ENCODE measurements at places on chromosomes 4 and X. TPM values are rescaled to one million over a fixed set of nuclear protein-coding genes. Genes with fewer than 3 reads are reported as not detected.

- H3K36me3 ChIP-seq, result no peaks in the 10 kb centered on the region
- H3K27ac ChIP-seq, result no peak overlapping the region
- H3K4me1 ChIP-seq, result no peaks in the 10 kb centered on the region
- no peaks in the 10 kb centered on the region for H3K27me3 ChIP-seq
- no peak for DNase-seq
These were observed 33.1 kb downstream of the STPG2 start for GRCh38 chr4:98110214-98110613.

DNA sequence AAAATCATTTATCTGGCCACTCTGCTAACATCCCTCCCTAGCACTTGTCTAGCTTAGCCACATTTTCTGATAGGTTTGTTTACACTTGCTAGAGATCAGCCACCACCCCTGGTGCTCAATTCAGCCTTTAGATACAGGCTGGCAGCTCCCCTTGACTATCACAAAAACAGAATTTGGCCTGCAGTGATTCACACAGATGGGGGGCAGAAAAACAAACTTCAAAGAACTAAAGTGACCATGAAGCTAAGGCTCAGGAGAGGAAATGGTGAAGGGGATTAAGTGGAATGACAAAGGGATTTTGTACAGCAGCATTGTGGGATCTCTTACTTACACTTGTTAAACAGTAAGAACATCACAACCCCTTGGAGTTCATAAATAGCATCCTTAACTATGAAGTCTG, 1718.0 kb upstream of the PCDH7 start:
- H3K27ac ChIP-seq, result no peak overlapping the region
- no peaks in the 10 kb centered on the region for H3K27me3 ChIP-seq
- DNase-seq, result no peak
- no peaks in the 10 kb centered on the region for H3K4me1 ChIP-seq

DNA sequence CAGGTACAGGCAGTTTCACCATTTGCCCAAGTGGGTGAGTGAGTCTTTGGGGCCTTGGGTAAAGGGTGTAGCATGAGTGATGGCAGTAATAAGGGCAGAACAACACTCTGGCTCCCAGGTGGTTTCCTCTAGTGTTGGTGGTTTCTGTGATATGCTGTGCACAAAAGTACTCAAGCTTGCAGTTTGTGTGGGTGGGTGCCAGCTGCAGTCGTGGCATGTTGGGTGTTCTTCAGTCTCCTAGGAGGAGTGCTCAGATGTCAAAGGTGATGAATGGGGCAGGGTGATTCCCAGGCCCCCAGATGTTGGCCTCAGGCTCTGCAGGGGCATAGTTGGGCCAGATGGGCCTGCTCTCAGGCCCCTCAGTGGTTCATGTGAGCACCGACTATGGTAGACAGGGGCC, 166.1 kb upstream of the KLF8 start:
- H3K4me3 ChIP-seq, result no peak overlapping the region
- peaks cover 8% of the 10 kb centered on the region for H3K4me1 ChIP-seq
- H3K36me3 ChIP-seq, result no peaks in the 10 kb centered on the region
- no peak for DNase-seq
- H3K27ac ChIP-seq, result no peak overlapping the region

- H3K4me1 ChIP-seq, result no peaks in the 10 kb centered on the region
- H3K36me3 ChIP-seq, result no peaks in the 10 kb centered on the region
- DNase-seq, result no peak
- no peaks in the 10 kb centered on the region for H3K27me3 ChIP-seq
These were observed 65.8 kb downstream of the SLIT2 start for GRCh38 chr4:20317424-20317985.

DNA sequence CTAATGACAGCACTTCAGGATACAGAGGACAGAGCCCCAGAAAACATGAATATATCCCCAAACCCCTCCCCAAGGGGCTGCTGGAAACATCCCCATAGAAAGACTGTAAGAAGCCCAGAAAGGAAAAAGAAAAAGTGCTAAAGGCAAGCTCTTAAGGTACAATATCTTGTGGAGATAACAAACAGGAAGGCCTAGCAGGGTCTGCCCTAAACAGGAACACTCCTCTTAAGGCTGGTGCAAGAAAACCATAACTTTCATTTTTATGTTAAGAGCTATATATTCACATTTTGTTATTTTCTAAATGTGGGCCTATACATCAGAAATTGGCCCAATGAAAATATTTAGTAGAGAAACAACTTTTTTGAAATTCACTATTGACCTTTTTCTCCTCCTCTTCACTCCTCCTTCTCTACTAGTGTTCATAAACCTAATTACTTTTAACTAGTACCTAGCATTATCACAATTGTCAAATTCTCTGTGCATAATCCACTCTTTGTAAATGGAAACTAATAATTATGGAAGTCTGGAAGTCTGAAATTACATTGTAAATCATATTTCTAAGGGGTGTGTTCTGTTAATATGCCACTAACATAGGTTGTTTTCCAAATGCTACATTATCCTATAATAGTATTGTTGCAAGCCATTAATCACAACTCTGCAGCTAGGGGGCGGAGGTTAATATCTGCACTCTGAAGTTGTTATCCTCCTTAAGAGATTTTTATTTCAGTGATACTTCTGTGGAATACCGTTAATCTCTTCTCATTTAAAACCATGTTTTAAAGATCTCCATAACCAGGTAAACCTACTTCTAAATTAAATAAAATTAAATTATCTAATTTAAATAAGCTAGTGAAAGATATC, 59.8 kb downstream of the CASK start:
- peaks cover 20% of the 10 kb centered on the region for H3K4me1 ChIP-seq
- no peaks in the 10 kb centered on the region for H3K36me3 ChIP-seq
- H3K27me3 ChIP-seq, result no peaks in the 10 kb centered on the region
- H3K27ac ChIP-seq, result peak overlapping the region; percentile 21

DNA sequence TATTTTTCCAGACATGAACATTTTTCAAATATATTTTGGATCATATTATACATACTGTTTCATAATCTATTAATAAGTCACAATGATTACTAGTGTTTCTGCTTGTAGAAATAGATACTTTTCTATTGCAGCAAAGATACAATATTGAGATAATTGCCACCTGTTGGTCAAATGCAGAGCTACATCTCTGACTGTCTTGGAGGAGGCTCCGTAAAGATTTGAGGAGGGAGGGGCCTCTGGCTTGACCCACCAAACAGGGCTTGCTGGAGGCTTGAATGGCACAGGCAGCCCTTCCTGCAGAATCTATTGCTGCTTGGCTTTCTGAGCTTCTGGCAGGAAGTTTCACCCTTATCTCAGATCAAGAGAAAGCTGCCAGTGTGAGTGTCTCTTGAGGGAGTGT, 99.3 kb upstream of the ARMCX2 start:
- DNase-seq, result peak; percentile 43
- H3K4me1 ChIP-seq, result no peaks in the 10 kb centered on the region
- H3K36me3 ChIP-seq, result no peaks in the 10 kb centered on the region
- H3K27me3 ChIP-seq, result no peaks in the 10 kb centered on the region
- H3K27ac ChIP-seq, result no peak overlapping the region
- H3K4me3 ChIP-seq, result no peak overlapping the region

GRCh38 chr4:78119698-78120097, 62.6 kb downstream of the FRAS1 start:
- DNase-seq, result no peak
- H3K4me3 ChIP-seq, result no peak overlapping the region
- no peaks in the 10 kb centered on the region for H3K4me1 ChIP-seq
- no peaks in the 10 kb centered on the region for H3K27me3 ChIP-seq

- H3K27ac ChIP-seq, result no peak overlapping the region
- H3K36me3 ChIP-seq, result peaks cover 4% of the 10 kb centered on the region
- no peak overlapping the region for H3K4me3 ChIP-seq
- no peaks in the 10 kb centered on the region for H3K27me3 ChIP-seq
These were observed 123.9 kb downstream of the PDLIM5 start for GRCh38 chr4:94575652-94576051.

DNA sequence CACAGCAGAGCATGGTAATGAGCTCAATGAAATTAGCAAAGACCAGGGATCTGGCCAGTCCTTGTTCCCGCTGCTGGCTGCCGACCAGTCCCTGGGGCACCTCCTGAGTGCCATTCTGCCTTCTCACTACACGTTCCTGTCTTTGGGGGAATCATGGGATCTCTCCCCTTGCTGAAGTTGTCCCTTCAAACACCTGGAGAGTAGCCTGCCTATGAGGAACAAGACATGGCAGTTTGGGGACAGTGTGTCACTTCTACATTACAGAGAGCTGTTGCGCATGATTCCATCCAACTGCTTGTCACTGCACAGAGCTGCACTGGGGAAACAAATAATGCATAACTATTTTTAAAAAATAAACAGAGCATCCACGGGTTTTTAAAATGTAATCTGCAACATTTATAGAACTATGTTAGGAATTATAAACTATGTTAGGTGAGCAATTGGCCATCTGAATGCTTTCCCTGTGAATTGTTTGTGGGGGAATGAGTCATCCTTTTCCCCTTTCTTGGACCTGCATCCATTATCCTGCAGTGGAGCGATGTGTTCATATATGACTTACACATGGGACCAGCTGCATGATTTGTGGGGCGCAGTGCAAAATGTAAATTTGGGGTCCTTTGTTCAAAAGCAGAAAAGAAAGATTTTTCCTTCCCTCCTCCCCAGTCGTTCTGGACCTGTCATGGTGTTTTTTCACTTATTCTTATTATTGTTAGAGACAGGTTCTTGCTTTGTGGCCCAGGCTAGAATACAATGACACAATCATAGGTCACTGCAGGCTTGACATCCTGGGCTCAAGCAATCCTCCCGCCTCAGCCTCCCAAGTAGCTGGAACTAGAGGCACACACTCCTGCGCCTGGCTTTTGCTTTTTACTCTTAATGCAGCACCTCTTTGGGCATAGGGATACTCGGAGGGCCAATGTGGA, 115.0 kb upstream of the TBL1X start:
- no peak overlapping the region for H3K27ac ChIP-seq
- peaks cover 21% of the 10 kb centered on the region for H3K4me1 ChIP-seq
- no peak overlapping the region for H3K4me3 ChIP-seq
- no peaks in the 10 kb centered on the region for H3K36me3 ChIP-seq

GRCh38 chr4:187065806-187066205, 342.1 kb upstream of the FAT1 start:
- no peaks in the 10 kb centered on the region for H3K36me3 ChIP-seq
- no peaks in the 10 kb centered on the region for H3K4me1 ChIP-seq
- no peak overlapping the region for H3K4me3 ChIP-seq
- no peak overlapping the region for H3K27ac ChIP-seq
- no peaks in the 10 kb centered on the region for H3K27me3 ChIP-seq

- H3K36me3 ChIP-seq, result no peaks in the 10 kb centered on the region
- peak; percentile 76 for DNase-seq
- H3K4me3 ChIP-seq, result peak within 1 kb of the TSS; percentile 85
- no peaks in the 10 kb centered on the region for H3K4me1 ChIP-seq
- H3K27me3 ChIP-seq, result no peaks in the 10 kb centered on the region
These were observed at the start of gene STEEP1 for GRCh38 chrX:119565107-119565663. Gene STEEP1 (minus strand): TSS chrX:119565409. CDS start chrX:119565355, 54 bp downstream.

DNA sequence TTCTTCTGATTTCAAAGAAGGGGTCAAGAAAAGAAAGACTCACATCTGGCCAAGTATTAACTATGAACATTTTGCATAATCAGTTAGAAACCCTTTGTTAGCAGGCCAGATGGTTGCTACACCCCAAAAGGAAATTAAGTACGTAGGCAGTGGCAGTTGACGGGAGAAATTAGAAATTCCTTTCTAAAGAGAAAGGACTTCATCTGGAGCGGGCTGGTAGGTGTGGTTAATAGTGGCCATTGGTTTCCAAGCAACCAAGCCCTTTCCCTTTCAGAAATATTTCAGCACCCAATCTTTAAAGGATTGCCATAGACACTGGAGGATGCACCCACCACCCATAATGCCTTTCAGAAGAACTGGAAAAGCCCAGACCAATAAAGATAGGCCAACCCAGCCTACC, 235.7 kb upstream of the LDB2 start:
- H3K27ac ChIP-seq, result no peak overlapping the region
- no peaks in the 10 kb centered on the region for H3K27me3 ChIP-seq
- no peaks in the 10 kb centered on the region for H3K4me1 ChIP-seq
- DNase-seq, result no peak
- H3K4me3 ChIP-seq, result no peak overlapping the region

DNA sequence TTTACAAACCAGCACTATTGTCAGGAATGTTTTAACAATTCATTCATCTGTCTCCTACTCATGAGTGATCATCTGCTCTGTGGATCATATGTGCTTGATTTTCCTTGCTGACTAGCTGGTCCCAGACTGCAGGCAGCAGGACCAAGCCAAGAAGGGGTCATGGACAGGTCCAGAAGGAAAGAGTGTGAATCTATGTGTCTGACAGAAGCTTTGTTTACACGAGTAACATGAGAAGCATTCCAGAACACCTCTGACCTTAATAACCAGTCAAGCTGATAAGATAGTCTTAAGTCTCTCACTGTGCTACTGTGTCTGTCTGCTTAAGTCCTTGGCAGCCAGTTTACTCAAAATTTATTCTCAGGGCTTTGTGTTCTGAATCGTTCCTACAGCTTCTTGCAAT, 39.0 kb downstream of the GUCY1A1 start:
- no peaks in the 10 kb centered on the region for H3K27me3 ChIP-seq
- no peak overlapping the region for H3K27ac ChIP-seq

DNA sequence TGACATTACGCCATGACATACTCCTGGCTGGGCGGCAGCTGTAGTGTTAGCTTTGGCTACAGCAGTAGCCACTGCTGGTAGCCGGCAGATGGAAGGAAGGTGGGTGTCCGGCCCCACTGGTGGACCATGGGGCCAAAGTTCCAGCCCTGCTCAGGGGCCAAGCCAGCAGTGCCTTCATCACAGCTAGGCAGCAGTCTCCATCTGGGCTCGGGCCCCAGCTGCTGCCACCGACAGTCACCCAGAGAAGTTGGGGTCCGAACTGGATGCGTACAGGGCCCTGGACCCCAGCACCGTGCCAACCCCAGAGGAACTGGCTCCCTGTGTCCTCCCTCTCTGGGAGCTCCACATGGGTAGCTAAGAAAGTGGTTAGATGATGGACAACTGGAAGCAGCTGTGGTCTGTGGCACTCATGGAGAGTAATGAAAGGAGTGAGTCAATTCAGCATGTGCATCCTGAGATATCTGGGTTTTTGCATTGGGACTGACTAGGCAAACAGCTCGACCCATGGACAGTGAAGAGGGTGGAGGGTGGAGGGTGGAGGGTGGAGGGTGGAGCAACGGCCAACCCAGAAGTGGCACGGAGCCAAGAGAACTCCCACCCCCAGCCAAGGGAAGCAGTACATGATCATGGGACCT, 366.6 kb upstream of the GRIA3 start:
- H3K36me3 ChIP-seq, result no peaks in the 10 kb centered on the region
- no peak overlapping the region for H3K4me3 ChIP-seq
- no peaks in the 10 kb centered on the region for H3K27me3 ChIP-seq
- H3K4me1 ChIP-seq, result no peaks in the 10 kb centered on the region

The DUSP9 gene
- not detected for total RNA-seq

The DGKK gene
- 0.96 TPM for total RNA-seq

The FGF2 gene
- not detected for total RNA-seq

The GAGE12J gene
- not detected for total RNA-seq

The GPR50 gene
- total RNA-seq, result not detected

The WDR19 gene
- total RNA-seq, result 14.0 TPM

The GSPT2 gene
- 5.0 TPM for total RNA-seq

The FLNA gene
- 1,423 TPM for total RNA-seq

The SATL1 gene
- not detected for total RNA-seq

The HTN3 gene
- total RNA-seq, result not detected

The AKAP4 gene
- total RNA-seq, result not detected

The SORCS2 gene
- total RNA-seq, result not detected

The SHOX gene
- total RNA-seq, result not detected

The ANOS1 gene
- total RNA-seq, result 0.46 TPM

The TEX13D gene
- total RNA-seq, result not detected

Data from naive thymus-derived CD4-positive, alpha-beta T cell (primary cell).